ENCODE measurements at places on chromosomes 3 and 15.

DNA sequence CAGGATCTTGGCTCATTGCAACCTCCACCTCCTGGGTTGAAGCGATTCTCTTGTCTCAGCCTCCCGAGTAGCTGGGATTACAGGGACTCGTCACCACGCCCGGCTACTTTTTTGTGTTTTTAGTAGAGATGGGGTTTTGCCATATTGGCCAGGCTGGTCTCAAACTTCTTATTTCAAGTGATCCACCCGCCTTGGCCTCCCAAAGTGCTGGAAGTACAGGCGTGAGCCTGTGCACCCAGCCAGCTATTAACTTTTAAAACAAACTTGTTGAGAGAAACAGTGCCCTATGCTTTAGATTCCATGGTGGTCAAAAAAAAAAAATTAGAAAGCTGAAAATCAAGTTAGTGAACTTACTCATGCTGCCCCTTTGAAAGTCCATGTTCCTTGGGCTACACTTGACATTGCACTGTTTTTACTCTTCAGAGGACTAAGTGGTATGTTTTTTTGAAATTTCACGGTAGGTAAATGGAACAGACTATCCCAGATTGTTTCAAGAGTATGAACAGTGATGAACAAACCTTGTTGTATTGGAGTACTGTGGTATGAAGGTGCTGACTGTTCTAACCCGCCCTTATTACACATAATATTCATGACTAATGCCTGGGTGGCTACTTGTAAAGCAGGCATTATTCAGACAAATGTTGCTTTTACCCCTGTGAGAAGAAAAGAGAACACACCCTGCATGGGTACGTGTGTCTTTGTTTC lies 206.9 kb downstream of the KLHL25 start:
- no peak for DNase-seq

DNA sequence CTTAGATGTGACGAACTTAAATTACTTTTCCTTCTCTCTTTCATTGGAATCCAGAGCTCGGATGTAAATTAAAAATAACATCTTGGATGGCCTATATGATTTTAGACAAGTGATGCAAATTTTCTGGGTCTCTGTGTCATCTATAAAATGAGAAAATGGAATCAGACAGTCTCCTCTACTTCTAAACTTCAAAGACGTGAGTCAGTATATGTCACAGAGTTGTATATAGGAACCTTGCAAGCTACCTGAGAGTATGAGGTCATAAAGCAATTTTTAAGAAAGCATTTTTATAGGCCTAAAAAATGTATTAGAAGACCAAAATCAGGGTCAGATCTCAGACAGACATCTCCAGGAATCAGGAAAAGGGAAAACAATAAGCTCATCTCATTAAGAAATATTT lies 128.3 kb downstream of the TBL1XR1 start:
- no peak for DNase-seq

DNA sequence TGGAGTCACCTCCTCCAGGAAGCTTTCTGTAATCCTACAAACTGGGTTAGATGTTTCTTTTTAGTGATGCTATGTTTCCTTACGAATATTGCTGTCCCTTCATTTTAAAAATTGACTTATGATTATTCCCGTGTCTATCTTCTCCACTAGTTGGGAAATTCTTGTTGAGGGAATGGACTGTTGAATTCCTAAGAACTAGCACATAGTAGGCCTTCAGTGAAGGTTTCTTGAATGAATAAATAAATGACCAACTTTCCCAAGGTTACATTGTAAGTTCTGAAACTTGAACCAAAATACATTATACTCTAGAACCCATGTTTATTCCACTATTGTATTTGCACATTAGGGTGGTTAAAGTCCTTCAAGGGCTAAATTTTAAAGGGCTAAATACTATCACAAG lies 812 bp upstream of the IL20RB start:
- DNase-seq: no peak

DNA sequence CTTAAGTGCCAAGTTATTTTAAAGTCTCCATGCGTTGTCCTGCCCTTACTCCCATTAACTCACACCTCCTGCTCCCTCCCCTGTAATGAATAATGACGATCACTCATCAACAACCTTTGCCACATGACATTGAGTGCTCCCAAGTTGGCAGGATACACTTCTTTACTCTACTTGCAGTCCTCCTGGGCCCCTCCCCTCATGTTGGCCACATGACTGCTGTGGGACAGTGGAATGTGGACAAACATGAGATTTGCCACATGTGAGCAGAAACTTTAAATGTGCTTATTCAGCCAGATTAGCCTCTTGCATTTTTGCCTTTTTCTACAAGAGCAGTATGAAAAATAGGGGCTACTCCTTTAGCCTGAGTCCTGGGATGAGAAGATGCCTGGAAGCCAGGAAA lies 167.9 kb downstream of the DCLK3 start:
- DNase-seq: no peak

GRCh38 chr15:82958638-82959037 lies 6.1 kb upstream of the HOMER2 start:
- no peak for DNase-seq

DNA sequence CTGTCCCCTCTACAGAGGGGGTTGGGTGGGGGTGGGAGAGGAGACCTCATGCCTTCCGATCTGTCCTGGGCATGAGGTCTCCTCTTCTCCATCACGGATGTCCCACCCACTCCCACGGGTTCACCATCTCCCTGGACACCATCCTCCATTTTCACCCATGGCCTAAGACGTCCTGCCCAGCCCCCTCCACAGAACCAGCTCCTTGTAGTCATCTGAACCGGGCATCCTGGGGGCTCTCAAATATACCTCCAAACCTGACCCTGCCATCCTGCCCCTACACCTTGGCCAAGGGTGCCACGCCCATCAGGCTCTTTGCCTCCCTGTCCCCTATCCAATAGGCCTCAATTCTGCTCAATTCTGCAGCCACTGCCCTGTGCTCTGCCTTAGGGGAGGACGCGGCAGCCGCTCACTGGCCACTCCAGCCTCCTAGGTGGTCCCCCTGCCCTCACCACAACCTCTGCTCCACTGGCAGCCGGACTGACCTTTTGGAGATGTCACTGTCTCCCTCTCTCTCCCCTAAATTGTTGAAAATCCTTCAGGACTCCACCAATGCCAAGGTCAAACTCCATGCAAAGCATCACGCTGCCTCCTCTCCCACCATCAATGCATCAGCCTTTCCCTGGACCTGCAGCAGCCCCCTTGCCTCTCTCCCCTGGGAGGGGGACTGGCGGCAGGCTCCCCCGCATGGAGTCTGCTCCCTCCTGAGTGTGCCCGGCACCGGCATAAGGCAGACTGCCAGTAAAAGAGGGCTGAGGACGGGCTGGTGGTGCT lies 9.4 kb upstream of the ANPEP start:
- DNase-seq: no peak

DNA sequence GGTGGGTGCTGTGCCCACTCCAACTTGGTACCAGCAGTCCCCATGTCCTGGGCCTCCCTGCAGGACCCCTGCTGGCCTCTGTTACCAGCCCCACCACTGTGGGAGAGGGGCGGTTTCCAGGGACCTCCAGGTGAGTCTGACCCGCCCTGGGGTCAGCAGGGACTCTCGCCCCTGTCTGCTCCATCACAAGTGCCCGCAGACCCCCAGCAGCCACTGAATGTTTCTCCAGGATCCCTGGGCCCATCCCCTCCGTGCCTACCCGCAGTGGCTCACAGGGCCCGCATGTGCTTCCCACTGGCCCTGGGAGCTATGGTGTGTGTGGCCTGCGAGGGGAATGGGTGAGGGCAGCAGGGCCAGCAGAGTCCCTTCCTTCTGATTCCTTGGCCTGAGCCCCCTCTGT lies 9.9 kb upstream of the RHO start:
- no peak for DNase-seq

DNA sequence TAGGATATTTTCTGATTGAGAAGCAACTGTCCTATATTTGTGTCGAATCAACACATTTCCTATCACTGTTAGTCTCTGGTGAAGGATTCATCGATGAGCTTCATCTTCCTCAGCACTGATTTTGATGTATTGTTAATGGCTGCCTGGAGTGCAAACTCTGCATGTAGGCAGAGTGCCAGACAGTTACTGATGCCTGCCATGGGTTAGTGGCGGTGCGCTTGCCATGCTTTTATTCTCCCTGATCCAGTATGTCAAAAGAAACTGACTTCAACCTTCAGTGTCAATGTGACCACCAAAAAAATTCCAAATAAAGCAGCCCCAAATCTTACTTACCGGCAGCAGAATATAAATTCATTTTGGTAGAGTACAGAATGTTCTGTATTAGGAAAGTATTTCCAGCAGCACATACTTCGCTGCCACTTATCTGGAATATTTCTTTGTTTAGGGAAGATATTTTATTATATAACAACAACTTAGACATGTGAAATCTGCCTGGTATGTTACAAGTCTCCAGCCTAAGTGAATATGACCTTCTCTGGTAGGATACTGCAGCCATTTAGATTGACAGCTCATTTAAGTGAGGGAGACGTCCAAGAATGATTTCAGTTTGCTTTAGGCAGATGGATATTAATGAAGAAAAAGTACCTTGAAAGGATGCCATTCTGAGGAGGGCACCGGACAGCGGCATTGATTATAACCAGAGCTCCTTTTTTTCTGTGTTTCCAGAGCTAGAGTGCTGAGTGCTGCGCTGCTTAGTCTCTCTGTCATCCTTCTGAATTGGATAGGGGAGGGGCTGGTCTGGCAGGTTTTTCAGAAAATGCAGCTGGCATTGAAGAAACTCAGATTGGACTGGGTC lies 59.9 kb downstream of the ARHGEF26 start:
- DNase-seq: no peak

DNA sequence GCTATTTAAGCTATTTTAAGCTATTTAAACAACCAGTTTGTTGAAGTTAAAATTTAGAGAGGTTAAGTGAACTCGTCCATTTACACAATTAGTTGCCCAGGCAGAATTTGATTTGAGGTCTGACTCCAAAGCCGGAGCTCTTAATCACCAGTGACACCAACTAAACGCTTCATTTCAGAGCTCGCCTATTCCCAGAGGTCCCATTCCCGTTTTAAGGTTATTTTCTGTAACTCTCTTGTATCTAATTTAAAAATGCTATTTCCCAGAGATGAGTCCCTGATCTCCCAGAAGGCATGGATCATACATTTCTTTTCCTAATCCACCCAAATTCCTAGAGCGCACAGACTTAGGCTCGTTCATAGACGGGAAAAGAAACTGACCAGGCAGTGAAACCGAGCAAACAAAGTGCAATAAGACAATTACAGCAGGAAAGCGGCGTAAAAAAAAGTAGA lies 904 bp upstream of the MCTP2 start:
- DNase-seq: no peak

GRCh38 chr15:67116742-67117141 lies 51.3 kb downstream of the SMAD3 start:
- DNase-seq: no peak

GRCh38 chr3:193548406-193548805 lies 6.3 kb downstream of the ATP13A4 start:
- DNase-seq: no peak

DNA sequence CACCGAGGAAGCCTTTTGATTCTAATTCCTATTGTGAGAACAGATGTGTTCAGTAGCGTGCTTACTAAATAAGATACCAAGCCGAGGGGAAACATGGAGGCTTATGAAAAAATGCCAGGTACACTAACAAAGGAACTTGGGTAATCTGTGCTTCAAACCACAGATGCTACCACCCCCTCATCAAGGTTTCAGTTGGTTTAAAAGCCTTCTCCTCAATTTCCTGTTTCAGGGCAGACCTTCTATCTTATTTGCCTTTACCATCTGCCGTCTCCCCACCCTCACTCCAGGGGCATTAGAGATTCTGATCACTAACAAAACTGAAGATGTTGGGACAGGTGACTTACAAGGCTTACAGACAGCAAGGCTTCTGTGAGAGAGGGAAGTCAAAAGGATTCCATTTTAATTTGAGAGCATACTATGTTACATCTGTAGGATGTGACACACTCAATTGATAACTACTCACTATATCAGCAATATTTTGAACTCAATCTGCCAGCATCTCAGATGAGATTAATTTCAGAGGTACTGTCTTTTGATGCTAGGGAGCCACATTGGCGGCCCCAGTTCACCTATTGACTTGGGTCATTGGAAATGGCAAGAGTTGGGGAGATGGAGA lies 60.6 kb upstream of the PLCL2 start:
- no peak for DNase-seq

GRCh38 chr3:184568924-184569829 lies 7.6 kb downstream of the EPHB3 start:
- no peak for DNase-seq

DNA sequence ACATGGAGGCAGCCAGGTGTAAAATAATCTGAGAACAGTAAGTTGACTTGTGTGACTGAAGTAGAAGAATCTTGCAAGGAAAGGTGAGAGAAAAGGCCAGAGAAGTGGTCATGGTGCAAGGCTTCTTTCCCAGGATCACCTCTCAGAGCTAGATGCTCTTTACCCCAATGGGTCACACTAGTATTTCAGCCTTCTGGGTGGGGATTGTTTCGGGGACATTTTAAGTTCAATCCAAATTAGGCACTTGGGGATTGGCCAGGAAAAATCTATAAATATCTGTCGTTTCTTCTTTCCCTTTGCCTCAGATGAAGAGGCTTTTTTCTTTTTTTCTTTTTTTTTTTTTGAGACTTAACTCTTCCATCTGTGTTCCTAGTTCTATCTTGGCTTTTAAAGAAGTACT lies 188.0 kb downstream of the KLHL25 start:
- DNase-seq: no peak

DNA sequence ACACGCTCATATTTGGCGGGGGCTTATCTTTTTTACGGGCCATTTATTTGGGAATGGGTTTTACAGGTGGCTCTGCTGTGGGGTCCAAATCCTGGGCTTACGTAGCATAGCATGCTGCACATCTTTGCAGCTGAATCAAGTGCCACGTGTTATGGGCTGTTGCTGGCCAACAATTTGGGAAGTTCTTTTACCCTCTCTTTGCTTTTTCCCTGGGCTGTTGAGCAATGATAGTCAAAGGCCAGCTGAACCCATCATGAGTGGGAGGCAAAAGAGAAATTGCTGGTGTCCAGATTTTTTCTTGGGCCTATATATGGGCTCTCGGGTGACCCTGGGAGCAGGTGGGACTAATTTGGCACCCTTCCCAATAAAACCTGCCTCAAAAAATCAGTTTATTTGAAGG lies 209.3 kb upstream of the SATB1 start:
- no peak for DNase-seq

DNA sequence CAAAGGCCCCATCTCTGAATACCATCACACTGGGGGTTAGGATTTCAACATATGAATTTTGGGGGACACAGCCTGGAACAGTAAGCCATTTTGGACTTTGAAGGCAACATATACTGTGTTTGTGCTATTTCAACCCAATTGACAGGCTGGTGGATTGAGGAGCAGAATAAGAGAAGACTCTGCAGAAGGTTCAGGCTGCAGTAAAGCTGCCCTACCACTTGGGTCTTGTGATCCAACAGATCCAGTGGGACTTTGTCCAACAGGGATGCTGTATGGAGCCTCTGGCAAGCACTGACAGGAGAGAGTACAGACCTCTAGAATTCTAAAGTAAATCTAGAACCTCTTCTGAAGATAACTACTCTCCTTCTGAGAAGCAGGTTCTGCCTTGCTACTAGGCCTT lies 1.1 kb upstream of the BCL2L10 start:
- DNase-seq: no peak

DNA sequence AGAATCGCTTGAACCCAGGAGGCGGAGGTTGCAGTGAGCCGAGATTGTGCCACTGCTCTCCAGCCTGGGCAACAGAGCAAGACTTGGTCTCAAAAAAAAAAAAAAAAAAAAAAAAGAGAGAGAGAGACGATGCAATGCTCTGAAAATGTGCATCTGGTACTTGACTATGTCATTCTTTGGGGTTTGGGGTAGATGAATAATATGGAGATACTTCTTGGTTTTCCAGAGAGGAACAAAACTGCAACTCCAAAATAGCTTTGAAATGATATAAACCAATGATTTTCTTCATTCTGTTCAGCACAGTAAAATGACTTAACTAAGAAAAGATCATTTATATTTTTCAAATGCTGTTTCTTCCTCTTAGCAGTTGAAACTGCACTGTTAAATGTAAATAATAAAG lies 158.9 kb downstream of the ISL2 start:
- DNase-seq: no peak
